ENCODE measurements at places on chromosomes 2 and 18. TPM values are rescaled to one million over a fixed set of nuclear protein-coding genes. Genes with fewer than 3 reads are reported as not detected.

Gene SCN9A
- total RNA-seq = 5.5 TPM

GRCh38 chr2:43559391-43560230 lies 36.2 kb downstream of the THADA start:
- H3K27ac ChIP-seq = no peak overlapping the region
- H3K36me3 ChIP-seq = no peaks in the 10 kb centered on the region
- H3K27me3 ChIP-seq = no peaks in the 10 kb centered on the region
- no peaks in the 10 kb centered on the region for H3K4me1 ChIP-seq
- DNase-seq = no peak

- H3K4me1 ChIP-seq = no peaks in the 10 kb centered on the region
- no peaks in the 10 kb centered on the region for H3K27me3 ChIP-seq
- DNase-seq = no peak
- H3K36me3 ChIP-seq = no peaks in the 10 kb centered on the region
- no peak overlapping the region for H3K27ac ChIP-seq
- no peak overlapping the region for H3K4me3 ChIP-seq
These were observed 40.2 kb downstream of the CCDC74A start for GRCh38 chr2:131567891-131568290.

DNA sequence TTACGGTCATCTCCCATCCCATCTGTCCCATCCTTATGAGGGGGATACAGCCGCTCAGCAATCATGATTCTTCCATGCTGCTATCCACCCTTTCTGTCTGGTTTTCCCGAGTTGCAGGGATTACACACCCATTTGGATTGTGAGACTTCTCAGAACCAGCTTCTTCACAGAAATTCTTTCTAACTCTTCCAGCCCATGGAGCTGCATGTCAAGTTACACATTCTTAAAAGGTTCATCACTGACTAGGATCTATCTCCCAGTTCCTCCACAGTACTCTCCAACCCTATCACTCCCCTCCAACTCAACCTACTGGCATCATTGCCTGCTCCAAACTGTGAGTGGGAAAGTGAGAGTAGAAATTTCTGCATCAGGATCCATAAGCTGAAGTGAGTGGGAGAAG lies 558.2 kb upstream of the TNP1 start:
- DNase-seq = no peak
- no peaks in the 10 kb centered on the region for H3K4me1 ChIP-seq
- no peak overlapping the region for H3K27ac ChIP-seq
- no peaks in the 10 kb centered on the region for H3K27me3 ChIP-seq
- no peaks in the 10 kb centered on the region for H3K36me3 ChIP-seq

DNA sequence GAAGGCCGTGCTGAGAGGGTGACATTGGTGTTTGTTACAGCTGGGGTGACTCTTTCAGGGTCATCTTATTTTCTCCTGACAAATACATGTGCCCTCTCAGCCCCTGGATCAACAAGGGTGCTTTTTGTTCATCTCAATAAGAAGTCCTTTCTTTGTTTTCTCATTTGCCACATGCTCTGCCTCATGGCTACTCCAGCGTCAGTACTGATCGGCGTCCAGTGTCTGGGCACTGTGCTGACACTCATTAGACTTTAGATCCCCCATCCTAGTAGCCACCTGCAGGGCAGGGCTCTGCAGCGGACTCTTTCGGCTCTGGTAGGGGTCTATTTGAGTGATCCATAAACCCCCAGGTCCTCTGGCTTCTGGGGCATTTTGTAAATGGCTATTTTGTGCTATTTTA lies 38.4 kb downstream of the NPPC start:
- no peak overlapping the region for H3K4me3 ChIP-seq
- H3K4me1 ChIP-seq = no peaks in the 10 kb centered on the region
- no peaks in the 10 kb centered on the region for H3K27me3 ChIP-seq
- H3K27ac ChIP-seq = no peak overlapping the region
- H3K36me3 ChIP-seq = no peaks in the 10 kb centered on the region

GRCh38 chr2:11872948-11873269 lies 126.5 kb downstream of the LPIN1 start:
- H3K27me3 ChIP-seq = no peaks in the 10 kb centered on the region
- H3K36me3 ChIP-seq = no peaks in the 10 kb centered on the region
- H3K4me3 ChIP-seq = no peak overlapping the region
- no peak overlapping the region for H3K27ac ChIP-seq
- no peaks in the 10 kb centered on the region for H3K4me1 ChIP-seq

Gene FAHD2A
- total RNA-seq = 67.5 TPM

Gene FRZB
- 0.93 TPM for total RNA-seq

DNA sequence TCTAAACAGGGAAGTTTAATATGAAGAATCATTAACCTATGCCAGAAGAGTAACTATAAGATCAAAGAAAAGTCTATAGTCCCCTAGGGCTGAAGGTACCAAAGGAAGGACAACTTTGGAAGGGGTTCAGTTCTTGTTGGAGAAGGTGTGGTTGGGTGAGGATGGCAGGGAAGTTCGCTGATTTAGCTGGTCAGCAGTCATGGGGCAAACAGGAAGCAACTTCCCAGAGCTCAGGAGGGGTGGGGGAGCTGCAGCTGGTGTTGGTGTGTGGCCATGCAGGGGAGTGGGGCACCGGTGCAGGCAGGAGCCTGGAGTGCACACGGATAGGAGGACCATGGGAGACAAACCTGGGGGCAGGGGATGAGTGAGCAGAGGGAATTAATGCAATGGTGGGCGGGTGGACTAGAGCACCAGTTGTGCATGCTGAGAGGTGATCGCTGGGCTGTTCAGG lies 34.0 kb downstream of the FHOD3 start:
- H3K36me3 ChIP-seq = no peaks in the 10 kb centered on the region
- no peaks in the 10 kb centered on the region for H3K27me3 ChIP-seq
- no peaks in the 10 kb centered on the region for H3K4me1 ChIP-seq
- H3K4me3 ChIP-seq = no peak overlapping the region
- DNase-seq = no peak

GRCh38 chr18:63604791-63605567 lies 17.8 kb downstream of the SERPINB13 start:
- H3K36me3 ChIP-seq = no peaks in the 10 kb centered on the region
- no peak for DNase-seq
- H3K27me3 ChIP-seq = no peaks in the 10 kb centered on the region
- no peak overlapping the region for H3K27ac ChIP-seq

Gene SLC23A3
- 2.5 TPM for total RNA-seq

Gene MALL
- total RNA-seq = 2.5 TPM

DNA sequence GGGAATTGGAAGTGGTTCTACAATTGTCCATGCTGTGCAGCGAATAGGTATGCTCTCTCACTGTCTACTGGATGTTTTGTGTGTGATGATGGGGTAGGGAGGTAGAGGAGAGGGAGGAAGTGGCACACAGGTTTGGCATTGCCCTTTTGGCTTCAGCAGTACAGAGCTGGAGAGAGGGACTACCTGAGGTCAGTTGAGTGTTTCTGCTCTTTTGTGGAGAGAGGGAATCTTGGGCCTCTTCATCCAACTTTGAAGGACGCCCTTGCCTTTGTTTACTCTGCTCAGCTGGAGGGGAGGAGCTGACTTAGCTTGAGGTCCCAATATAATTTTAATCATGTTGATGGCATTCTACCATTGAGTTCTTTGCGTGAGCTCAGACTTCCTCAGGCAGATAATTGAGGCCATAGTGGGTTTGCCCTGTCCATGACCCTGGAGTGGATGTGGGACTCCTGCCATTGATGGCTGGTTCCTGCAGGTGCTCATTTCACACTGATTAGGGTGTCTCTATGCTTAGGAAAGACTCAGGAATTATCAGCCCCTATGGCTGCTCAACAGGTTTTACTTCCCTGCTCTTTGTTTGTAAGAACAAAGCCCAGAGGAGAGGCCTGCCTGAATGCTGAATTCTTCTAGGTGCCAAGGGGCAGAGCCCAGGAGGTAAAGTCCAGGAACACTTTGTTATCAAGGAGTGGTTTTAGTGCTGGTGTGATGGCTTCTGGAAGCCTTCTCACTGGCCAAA lies 7.2 kb downstream of the RPIA start:
- no peak for DNase-seq
- no peaks in the 10 kb centered on the region for H3K36me3 ChIP-seq
- H3K4me3 ChIP-seq = no peak overlapping the region
- no peaks in the 10 kb centered on the region for H3K4me1 ChIP-seq

Gene CFAP210
- not detected for total RNA-seq

GRCh38 chr2:116716444-116716843 lies 1098.0 kb upstream of the DDX18 start:
- no peak overlapping the region for H3K4me3 ChIP-seq
- DNase-seq = no peak
- H3K4me1 ChIP-seq = no peaks in the 10 kb centered on the region
- H3K36me3 ChIP-seq = no peaks in the 10 kb centered on the region
- H3K27ac ChIP-seq = no peak overlapping the region
- H3K27me3 ChIP-seq = no peaks in the 10 kb centered on the region

GRCh38 chr2:238202326-238203093 lies 985 bp downstream of the ILKAP start:
- H3K4me1 ChIP-seq = peaks cover 15% of the 10 kb centered on the region
- no peak for DNase-seq
- H3K27me3 ChIP-seq = no peaks in the 10 kb centered on the region
- H3K36me3 ChIP-seq = no peaks in the 10 kb centered on the region

GRCh38 chr2:169452080-169452479 lies 27.2 kb upstream of the BBS5 start:
- H3K4me1 ChIP-seq = no peaks in the 10 kb centered on the region
- no peak for DNase-seq
- no peak overlapping the region for H3K4me3 ChIP-seq
- H3K36me3 ChIP-seq = no peaks in the 10 kb centered on the region

DNA sequence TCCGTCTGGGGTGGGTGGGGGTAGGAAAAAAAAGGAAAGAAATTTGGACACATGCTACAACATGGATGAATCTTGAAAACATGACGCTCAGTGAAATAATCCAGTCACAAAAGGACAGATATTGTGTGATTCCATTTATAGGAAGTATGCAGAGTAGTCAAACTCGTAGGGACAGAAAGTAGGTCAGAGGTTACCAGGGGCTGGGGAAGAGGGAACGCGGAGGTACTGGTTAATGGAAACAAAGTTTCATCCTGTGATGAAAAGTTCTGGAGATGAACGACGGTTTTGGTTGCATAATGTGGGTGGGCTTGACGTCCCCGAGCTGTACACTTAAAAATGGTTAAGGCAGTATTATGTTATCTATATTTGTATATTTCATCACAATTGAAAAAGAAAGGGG lies 4.5 kb upstream of the SFTPB start:
- no peak overlapping the region for H3K27ac ChIP-seq
- H3K36me3 ChIP-seq = no peaks in the 10 kb centered on the region
- DNase-seq = no peak
- no peaks in the 10 kb centered on the region for H3K4me1 ChIP-seq
- H3K4me3 ChIP-seq = no peak overlapping the region

Gene ZNF407
- total RNA-seq = 7.8 TPM

- no peak overlapping the region for H3K27ac ChIP-seq
- peaks cover 1% of the 10 kb centered on the region for H3K4me1 ChIP-seq
- H3K27me3 ChIP-seq = no peaks in the 10 kb centered on the region
- no peak overlapping the region for H3K4me3 ChIP-seq
These were observed 6.3 kb upstream of the MYOM1 start for GRCh38 chr18:3226048-3226447.

DNA sequence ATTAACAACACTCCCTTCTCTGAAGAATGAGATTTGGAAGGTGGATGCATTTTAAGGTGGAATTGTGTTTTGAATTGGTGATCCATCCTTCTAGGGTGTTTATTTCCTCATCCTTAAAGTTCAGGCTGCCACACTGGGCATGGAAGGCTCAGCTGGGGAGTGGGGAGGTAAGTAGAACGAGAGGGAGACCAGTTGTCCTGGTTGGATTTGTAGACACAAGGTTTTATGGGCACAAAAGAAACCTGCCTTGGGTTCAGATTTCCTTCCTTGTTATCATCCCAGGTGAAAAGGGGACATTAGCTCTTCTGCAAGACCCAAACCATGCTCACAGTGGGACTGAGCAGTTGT lies 101.0 kb upstream of the SIX3 start:
- H3K27ac ChIP-seq = no peak overlapping the region
- H3K36me3 ChIP-seq = no peaks in the 10 kb centered on the region
- no peak overlapping the region for H3K4me3 ChIP-seq
- no peaks in the 10 kb centered on the region for H3K27me3 ChIP-seq
- no peak for DNase-seq
- H3K4me1 ChIP-seq = no peaks in the 10 kb centered on the region

GRCh38 chr2:132477962-132478361 lies 61.4 kb downstream of the GPR39 start:
- H3K4me3 ChIP-seq = no peak overlapping the region
- no peaks in the 10 kb centered on the region for H3K4me1 ChIP-seq
- no peaks in the 10 kb centered on the region for H3K36me3 ChIP-seq
- H3K27me3 ChIP-seq = no peaks in the 10 kb centered on the region
- DNase-seq = no peak
- no peak overlapping the region for H3K27ac ChIP-seq

GRCh38 chr2:155309483-155309882 lies 611.0 kb downstream of the KCNJ3 start:
- H3K27me3 ChIP-seq = no peaks in the 10 kb centered on the region
- H3K27ac ChIP-seq = no peak overlapping the region
- no peak overlapping the region for H3K4me3 ChIP-seq
- no peaks in the 10 kb centered on the region for H3K36me3 ChIP-seq
- DNase-seq = no peak

DNA sequence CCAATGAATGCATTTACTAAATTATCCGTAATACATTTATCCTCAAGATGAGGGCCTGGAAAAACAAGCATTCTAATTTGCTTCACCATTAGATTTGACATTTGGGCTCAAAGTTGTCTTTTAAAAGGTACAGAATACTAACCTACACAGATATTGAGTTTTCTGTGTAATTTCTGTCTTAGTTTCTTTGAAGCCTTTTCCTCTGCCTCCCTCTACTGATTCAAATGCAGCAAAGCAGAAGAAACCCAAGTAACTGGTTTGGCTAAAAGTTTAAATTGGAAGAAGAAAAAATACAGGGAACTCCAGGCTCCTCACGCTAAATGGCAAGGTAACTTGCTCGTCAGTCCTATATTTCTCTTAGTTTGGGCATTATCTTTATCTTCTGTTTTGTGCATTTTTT lies 53.3 kb upstream of the SLC5A7 start:
- DNase-seq = no peak
- no peak overlapping the region for H3K27ac ChIP-seq
- H3K27me3 ChIP-seq = no peaks in the 10 kb centered on the region

DNA sequence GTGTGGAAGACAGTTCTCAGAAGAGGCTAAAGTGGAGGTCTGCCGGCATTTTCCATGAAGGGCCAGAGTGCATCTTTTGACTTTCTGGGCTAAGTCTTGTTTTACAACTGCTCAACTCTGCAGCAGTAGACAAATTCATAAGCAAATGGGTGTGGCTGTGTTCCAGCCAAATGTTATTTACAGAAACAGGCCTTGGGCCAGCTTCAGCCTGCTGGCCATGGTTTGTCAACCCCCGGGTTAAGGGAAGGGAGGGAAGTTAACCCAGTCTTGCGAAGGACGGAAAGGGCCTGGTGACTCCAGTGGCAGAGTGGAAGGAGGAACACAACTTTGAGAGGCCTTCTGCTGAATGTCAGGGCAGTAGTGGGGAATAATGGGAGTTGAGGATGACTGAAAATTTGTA lies 34.3 kb upstream of the NCKAP5 start:
- H3K4me1 ChIP-seq = no peaks in the 10 kb centered on the region
- H3K27me3 ChIP-seq = no peaks in the 10 kb centered on the region
- no peaks in the 10 kb centered on the region for H3K36me3 ChIP-seq
- no peak overlapping the region for H3K27ac ChIP-seq
- no peak for DNase-seq

Gene IL36G
- not detected for total RNA-seq

GRCh38 chr2:30803281-30803680 lies 4.0 kb downstream of the CAPN13 start:
- H3K36me3 ChIP-seq = no peaks in the 10 kb centered on the region
- H3K27me3 ChIP-seq = no peaks in the 10 kb centered on the region
- no peak for DNase-seq
- no peak overlapping the region for H3K4me3 ChIP-seq

- no peak for DNase-seq
- H3K4me1 ChIP-seq = no peaks in the 10 kb centered on the region
- no peaks in the 10 kb centered on the region for H3K27me3 ChIP-seq
- no peak overlapping the region for H3K27ac ChIP-seq
- no peaks in the 10 kb centered on the region for H3K36me3 ChIP-seq
These were observed 120.0 kb upstream of the MAPRE2 start for GRCh38 chr18:34921226-34921625.
